Activated T-helper 1 cell treated with anti-CD3 and anti-CD28 coated beads, Interleukin-2, amount 50 U/mL, for 16 hours (primary cell): ENCODE measurements at places on chromosomes 1 and 21.
A peak's percentile ranks its signal among the peaks of the same experiment; 100 is the strongest.

- no peak for DNase-seq
These were observed 147.4 kb downstream of the OLFM3 start for GRCh38 chr1:101849356-101849755.

- DNase-seq, result no peak
These were observed 167.8 kb downstream of the BACH1 start for GRCh38 chr21:29466532-29466931.

GRCh38 chr1:163633366-163633765, 311.6 kb downstream of the NUF2 start:
- DNase-seq, result no peak

DNA sequence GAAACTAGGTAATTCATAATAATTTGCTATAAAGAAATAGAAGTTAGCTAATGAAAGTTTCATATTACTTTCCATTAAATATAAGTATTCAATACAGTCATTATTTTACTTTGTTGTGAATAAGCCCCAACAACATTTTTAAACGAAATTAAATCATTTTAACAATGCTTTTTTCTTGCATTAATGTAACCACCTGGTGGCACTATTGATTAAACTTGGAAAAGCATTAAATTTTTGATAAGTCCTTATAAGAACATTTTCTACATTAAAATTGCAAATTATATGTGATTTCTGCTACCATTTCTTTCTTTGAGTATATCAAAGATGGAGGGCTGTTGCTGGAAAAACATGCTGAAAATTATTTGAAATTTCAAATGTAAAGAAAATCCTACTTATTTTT, 918.8 kb upstream of the TMPRSS15 start:
- DNase-seq, result no peak

DNA sequence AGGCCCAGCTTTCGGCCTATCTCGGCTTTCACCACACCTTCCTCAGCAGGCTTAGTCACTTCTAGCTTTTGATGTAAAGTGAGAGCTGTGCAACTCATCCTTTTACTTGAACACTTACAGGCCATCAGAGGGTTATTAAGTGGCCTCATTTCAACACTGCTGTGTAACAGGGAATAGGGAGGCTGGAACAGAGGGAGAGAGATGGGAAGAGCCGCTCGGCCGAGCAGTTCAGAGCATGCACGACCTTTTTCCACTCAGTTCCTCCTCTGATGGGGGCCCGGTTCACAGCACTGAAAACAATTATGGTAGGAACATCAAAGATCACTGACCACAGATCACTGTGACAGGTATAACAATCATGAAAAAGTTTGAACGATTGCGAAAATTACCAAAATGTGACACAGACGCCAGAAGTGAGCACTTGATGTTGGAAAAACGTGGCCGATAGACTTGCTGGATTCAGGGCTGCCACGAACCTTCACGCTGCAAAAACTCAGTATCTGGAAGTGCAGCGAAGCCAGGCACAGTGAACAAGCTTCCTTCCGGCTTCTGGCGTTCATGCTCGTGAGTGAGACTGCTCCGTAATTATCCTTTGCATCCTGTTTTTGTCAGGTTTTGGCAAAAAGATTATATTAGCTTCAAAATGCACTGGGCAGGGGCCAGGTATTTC, 28.6 kb downstream of the AGPAT3 start:
- no peak for DNase-seq

DNA sequence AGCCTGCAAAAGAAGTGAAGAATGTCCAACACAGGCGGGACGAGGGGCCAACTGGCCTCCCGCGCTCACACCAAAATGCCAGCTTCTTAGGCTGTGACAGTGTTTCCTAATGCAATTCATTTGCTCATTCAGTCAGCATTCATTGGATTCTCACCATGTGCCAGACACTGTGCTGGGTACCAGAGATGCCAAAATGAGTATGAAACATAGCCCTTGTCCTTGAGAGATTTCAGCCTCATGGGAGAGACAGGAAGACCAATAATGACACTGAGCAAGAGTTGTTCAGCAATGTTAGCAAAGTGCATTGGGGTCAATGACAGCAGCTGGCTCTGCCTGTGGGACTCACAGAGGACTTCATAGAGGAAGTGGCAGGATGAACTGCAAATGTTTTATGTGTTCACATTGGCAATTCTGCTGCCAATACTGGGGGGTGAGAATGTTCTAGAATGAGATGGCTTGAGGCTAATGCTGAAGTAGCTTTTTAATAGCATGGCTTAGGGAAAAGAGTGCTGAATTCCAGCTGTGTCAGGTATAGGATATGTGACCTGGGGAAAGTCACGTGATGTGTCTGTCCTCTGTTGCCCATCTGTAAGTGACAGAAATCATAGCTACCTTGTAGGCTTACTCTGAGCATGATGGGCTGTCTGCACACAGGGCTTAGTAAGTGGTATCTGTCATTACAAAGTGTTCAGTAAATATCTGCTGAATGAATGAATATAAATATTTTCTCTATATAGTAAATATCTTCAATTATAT, 58.3 kb upstream of the KIF26B start:
- DNase-seq, result no peak

- DNase-seq, result no peak
These were observed 164.3 kb downstream of the MIS18A start for GRCh38 chr21:32114419-32115035.

DNA sequence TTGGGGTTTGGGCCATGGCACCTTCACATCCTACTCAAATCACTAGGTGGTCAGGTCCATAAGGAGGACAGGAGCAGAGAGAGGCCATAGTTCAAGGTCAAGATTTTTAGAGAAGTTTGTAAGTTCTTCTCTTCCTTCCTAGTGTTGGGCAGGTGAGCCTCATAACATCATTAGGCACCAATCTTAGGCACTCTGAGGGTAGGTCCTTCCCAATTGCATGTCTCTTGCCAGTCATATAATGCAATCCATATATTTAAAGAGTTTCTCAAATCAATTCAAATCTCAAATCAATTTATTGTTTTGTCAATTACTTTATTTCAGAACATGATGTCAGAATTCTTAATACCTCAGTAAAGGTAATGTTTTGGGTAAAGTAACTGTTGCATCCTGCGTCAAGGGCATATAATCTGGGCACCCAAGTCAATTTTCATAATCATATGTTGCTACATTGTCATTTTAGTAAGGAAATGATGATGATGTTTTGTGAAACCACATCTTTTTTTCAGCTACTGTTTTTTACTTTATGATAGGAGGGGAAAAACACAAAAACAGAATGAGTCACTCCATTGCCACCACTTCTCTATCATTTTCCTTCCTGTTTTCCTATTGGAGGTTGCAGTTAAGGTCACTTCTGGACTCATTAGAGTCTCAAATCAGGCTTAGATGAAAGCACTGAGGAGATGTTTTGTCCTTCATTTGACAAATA, 122.7 kb downstream of the UCHL5 start:
- DNase-seq, result no peak

DNA sequence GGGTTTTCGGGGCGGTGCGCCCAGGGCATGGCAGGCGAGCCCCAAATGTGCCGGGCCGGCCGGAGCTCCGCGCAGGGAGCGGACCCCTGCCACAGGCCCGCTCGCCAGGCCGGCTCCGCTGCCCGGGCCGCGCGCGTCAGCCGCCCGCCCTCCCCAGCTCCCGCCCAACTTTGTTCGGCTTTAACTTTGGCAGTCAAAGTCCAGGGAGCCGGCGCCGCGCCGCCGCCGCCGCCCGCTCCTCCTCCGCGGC, 488 bp downstream of the SLC35D1 start:
- DNase-seq, result peak; percentile 3

DNA sequence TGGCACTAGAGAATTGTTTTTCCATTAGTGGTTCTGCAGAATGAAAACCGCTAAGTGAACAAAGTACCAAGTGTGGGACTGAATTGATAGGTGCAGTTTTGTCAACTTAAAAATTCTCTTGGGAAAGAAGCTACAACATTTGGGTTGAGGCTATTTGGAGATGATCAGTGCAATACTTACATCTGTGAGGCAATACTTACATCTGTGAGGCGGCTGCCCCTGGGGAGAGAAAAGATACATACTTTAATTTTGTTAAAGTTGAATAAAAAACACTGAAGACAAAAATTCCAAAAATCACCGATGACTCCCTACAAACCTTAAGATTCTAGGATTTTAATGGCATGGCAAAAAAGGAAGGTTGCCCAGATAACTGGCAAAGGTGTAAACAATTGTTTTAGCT, 1.7 kb downstream of the CFAP410 start:
- DNase-seq, result no peak

DNA sequence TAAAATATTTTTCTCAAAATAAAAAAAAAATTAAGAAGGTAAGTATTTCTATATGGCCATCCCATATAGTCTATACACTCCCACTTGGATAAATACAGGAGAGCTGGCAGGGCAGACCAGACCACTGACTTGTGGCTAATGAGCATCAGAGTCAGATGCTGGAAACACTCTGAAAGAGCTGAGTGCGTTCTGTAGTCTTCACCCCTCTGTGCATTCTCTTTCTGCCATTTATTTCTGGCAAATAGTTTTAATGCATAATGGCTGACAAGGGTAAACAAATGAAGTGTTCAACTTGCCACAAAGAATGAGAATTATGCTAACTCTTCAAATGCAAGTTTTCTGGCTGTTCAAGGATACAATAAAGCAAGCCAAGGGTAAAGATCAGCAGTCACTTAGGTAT, 191.7 kb downstream of the TTLL7 start:
- no peak for DNase-seq

- no peak for DNase-seq
These were observed 53.8 kb downstream of the SERBP1 start for GRCh38 chr1:67376381-67376780.

DNA sequence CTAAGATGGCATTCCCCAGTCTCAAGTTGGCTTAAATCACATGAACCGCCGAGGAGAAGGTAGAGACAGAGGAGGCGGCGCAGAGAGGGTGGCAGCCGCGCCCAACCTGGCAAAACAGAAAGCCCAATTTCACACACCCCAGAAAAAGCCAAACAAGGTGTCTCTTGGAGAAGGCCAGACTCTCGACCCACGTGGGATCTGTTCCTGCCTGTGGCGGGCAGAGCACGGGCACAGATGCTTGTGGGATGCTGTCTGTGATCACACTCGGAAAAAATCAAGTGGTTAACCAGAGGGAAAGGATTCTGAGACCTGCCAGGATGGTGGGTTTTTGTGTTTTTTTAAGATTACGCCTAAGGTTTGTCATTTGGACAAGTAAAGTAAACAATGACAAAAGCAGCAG, 80.7 kb downstream of the MRPL37 start:
- no peak for DNase-seq

- no peak for DNase-seq
These were observed 27.4 kb upstream of the COQ8A start for GRCh38 chr1:226912587-226913176.

DNA sequence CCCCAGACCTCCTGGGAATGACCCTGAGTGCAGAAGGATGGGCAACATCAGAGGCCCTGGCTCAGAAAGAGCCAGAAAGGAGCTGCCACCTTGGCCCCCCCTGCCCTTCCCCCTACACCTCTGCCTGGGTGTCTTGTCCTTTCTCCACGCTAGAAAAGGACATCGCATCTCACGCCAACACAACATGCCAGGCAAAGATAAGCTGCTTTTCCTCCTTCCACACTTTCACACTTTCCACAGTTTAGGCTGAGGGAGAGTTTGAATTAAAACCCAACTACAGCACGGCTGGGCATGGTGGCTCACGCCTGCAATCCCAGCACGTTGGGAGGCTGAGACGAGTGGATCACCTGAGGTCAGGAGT, 109.5 kb downstream of the SPSB1 start:
- DNase-seq, result no peak

- DNase-seq, result no peak
These were observed 299.4 kb upstream of the OLFM3 start for GRCh38 chr1:102296116-102296515.

DNA sequence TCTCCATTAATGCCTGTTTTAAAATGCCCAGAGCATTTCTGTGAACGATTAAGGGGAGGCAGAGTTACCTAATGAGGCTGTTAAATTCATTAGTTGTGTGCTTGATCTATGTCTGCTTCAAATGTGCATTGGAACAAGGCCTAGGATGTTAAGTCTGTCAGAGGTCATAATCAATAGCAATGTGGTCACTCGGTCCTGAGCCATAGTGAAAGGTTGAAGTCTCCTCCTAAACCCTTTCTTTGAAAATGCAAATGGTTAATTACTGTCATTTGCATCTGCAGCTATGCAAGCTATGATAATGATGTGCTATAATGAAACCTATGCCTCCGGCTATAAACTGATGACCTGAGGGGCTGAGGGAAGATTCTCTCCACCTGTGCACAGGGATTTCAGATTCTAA, 114.2 kb upstream of the NR5A2 start:
- DNase-seq, result no peak

- no peak for DNase-seq
These were observed 118.8 kb upstream of the PBX1 start for GRCh38 chr1:164440232-164440631.

DNA sequence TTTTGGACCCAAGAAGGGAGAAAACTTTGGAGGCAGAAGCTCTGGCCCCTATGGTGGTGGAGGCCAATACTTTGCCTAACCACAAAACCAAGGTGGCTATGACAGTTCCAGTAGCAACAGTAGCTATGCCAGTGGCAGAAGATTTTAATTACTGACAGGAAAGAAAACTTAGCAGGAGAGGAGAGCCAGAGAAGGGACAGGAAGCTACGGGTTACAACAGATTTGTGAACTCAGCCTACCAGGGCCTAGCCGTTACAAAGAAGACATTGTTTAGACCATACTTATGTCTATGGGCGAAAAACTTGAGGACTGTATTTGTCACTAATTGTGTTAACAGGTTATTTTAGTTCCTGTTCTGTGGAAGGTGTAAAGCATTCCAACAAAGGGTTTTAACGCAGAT, 10.4 kb upstream of the ACOT11 start:
- no peak for DNase-seq

GRCh38 chr1:160671603-160672517, 25.0 kb upstream of the SLAMF1 start:
- DNase-seq, result no peak

DNA sequence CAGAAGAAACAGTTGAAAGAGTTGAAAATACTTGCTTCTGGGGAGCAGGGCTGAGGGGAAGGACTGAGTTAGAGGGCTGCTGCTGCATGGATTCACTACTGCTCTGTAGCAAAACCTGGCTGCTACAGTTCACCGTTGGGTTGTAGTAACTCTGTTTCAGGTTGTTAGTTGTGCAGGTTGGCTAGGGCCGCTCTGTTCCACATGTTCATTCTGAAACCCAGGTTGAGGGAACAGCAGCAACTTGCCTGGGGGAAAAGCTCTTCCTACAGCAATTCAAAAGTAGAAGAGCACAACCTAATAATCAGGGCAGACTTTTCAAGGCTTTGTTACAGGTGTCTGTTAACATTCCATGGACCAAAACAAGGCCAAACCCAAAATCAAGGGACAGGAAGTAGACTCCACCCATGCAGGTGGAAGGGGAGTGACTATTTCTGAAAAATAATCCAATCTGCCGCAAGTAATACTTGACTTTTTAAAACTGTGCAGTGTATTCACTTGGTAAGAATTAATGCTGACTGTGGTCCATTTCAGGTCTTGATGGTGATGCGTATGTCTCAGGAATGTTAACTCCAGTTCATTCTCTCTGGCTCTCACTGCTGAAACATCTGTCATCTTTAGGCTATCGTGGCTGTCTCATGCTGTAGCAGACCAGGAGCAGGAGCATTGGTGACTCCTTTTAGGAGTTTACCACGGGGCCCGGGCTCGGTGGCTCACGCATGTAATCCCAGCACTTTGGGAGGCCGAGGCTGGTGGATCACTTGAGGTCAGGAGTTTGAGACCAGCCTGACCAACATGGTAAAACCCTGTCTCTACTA, 5.1 kb upstream of the PARK7 start:
- no peak for DNase-seq

GRCh38 chr1:215380566-215380965, 186.5 kb upstream of the KCTD3 start:
- no peak for DNase-seq

GRCh38 chr1:210691039-210691610, 362.4 kb downstream of the HHAT start:
- DNase-seq, result no peak
